Pancreas (tissue), 10 donors: ENCODE measurements at places on chromosomes 16 and 17. TPM values are rescaled to one million over a fixed set of nuclear protein-coding genes. Genes with fewer than 3 reads are reported as not detected.

- DNase-seq: no peak
Measured at GRCh38 chr17:57337390-57337789, 81.1 kb downstream of the MSI2 start.

GPRC5C gene
- 38.2 TPM for total RNA-seq

DNA sequence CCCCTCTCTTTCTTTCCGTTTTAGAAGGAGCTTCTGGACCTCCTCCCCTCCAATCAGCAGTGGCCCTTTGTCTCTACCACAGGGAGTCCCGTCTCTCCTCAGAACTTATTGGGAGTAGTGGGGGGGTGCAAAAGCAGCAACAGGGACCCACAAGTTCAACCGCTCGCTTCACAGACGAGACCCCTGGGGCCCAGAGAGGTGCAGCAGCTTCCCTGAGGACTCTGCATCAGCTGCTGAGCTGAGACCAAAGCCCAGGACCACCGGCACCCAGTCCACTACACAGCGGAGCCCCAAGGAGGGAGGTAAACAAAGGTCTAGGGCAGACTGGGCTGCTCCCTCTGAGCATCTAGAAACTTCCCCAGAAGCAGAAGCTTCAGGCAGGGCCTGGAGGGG lies 123.9 kb downstream of the SDK2 start:
- no peak for DNase-seq

DNA sequence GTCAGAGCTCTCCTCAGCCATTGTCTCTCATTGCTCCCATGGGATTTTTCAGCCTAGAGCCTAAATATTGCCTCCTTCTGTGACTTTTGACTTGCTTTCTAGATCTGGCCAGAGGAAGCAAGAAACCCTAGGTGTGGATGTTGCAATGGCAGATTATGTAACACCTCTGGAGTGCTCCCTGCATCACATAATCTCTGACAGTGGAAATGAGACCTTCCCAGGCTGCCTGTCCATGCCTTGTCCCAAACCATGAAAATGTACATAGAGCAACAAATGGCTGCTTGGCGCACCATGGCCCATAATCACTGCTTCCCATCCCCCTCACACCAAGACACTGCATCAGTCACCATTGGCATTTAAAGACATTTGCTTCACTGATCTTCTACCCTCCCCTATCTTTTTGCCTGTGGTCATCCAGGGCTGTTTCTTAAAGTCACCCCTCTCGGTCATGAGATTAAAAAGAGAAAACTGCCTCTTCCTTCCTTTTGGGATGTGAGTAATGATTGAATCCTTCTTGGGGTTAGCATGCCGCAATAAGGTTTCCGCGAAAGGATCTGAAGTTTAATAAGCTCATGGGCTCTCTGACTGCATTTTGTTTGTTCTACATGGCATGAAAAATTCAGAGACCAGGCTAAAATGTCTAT lies 34.2 kb upstream of the CCL2 start:
- no peak for DNase-seq

- no peak for DNase-seq
Measured at GRCh38 chr16:73847090-73847489, 449.5 kb upstream of the PSMD7 start.

DNA sequence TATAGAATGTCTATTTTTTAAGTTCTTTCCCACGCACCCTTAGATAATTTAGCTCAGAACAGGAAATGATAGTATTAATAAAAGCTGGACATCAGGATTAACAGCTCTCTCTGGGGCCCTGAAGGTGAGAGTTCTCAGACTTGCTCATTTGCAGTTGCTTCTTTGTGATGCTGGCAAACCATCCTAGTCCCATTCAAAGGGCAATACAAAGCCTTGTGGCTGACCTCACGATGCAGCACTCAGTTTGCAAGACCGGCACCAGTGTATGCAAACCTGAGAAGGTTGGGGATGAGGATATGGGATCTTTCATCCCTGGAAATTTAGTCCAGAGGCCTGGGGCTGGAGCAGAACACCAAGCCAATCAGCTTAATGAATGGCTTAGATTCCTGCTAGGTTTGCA lies 29.3 kb downstream of the STH start:
- DNase-seq: no peak

LGALS9B gene
- total RNA-seq: not detected

GRCh38 chr17:65489413-65490155 lies 71.9 kb downstream of the AXIN2 start:
- DNase-seq: no peak

TP53TG3C gene
- total RNA-seq: not detected

- DNase-seq: no peak
Measured at GRCh38 chr16:47463771-47464624, 2.9 kb downstream of the PHKB start.

DNA sequence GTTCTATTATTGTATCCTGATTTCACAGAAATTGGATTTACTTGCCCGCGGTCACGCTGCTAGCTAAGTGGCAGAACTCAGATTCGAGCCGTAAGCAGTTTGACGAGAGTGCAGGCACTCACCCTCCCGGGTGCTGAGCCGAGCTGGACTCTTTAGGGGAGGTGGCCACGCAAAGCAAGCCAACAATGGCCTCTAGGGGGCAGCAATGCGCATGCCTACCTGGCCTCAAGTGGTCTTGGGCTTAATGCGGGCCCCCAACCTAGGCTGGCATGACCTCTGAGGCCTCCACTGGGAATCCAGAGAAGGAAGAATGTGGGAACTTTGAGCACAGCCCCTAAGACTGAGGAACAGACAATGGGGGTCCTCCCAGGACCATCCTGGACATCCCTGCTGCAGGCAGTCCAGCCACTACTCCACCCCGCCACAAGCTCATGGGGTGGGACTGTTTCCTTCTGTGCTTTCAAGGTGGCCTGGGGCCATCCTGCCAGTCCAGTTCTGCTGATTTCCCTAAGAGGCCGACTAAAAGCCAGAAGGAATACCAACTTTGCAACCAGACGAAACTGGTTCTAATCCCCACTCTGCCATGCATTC lies 276.5 kb downstream of the XYLT1 start:
- peak; percentile 77 for DNase-seq

- no peak for DNase-seq
Measured at GRCh38 chr17:77957235-77957856, 1.2 kb upstream of the TNRC6C start.

DNA sequence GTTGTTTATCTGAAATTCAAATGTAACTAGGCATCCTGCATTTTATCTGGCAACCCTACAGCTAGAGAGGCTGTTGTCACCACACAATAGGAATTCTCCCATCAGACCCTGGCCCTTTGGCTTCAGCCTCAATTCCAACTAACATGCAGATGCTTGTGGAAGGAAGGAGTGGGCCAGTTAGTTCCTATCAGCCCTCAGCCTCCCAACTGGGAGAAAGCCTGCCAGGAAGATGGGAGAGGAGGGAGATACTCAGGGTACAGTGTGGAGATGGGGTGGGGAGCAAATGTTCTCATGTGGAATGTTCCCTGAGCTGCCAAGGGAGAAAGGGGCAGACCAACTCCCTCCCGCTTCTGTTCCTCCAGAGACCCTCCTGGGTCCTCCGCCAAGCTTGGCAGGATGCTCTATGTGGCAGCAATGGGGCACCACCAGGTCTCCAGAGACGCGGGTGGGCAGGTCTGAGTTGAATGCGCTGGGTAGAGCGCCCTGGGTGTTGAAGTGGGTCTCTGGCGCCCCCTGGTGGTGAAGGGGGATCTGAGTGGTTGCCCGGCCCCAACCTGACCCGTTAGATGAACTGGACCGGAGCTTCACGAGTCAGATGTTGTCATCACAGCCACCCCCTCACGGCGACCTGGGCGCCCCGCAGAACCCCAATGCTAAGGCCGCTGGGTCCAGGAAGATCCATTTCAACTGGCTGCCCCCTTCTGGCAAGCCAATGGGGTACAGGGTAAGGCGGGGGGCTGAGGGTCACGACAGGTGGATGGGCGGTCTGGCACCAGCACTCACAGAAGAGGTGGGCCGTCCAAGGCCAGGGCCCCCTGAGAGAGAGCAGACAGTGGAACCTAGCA lies 15.2 kb downstream of the GALK1 start:
- DNase-seq: peak; percentile 68

MYL4 gene
- total RNA-seq: 0.28 TPM

SLFN5 gene
- 6.8 TPM for total RNA-seq

DNA sequence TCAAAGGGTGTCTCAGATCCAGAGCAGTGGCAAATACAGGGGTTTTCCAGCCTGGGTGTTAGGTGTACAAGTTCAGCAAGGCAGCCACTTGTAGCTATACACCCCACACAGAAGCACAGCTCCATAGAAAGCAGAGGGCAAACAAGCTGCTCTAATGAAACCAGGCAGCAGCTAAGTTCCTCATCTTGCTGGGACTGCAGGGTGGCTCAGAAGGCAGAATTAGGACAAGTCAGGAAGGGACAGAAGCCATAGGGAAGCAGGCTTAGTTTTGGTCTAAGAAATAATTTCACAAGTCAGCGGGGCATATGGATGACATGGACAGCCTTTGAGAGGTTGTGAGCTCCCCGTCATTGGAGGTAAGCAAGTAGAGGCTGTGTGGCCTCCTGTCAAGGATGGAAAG lies 23.7 kb downstream of the CNGB1 start:
- DNase-seq: no peak

DNA sequence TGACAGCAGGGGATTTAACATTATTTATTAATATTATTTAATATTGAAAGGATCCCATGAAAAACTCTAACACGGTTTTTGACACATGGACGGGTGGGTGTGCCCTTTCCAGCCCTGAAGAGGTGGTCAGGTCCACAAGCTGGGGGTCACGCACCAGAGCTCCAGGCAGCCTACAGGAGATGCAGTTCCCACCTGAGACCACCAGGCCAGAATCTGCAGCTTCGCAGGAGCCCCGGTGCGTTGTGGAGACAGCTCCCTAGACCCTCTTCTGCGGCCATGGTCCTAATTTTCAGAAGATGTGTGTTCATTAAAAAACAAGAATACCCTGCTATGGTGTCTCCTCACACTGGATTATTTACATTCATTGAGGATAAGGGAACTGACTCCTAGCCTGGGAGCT lies 331.1 kb downstream of the C16orf95 start:
- DNase-seq: no peak

CASKIN1 gene
- total RNA-seq: 1.7 TPM

GRCh38 chr17:30363715-30364202 lies 15.0 kb upstream of the CPD start:
- DNase-seq: no peak
